ENCODE measurements at places on chromosomes 3 and 15. TPM values are rescaled to one million over a fixed set of nuclear protein-coding genes. Genes with fewer than 3 reads are reported as not detected.
A peak's percentile ranks its signal among the peaks of the same experiment; 100 is the strongest.

The CACNA1D gene
- not detected for total RNA-seq

The TRIP4 gene
- total RNA-seq: 15.5 TPM

The IQCF5 gene
- not detected for total RNA-seq

The NEO1 gene
- total RNA-seq: 4.1 TPM

The GPR15 gene
- total RNA-seq: not detected

The EPHA3 gene
- not detected for total RNA-seq

The NR1I2 gene
- not detected for total RNA-seq

The SLC22A14 gene
- total RNA-seq: not detected

- H3K4me3 ChIP-seq: no peak overlapping the region
- H3K27me3 ChIP-seq: no peaks in the 10 kb centered on the region
- H3K4me1 ChIP-seq: peaks cover 31% of the 10 kb centered on the region
- DNase-seq: no peak
Observed at GRCh38 chr15:69849232-69849610, 248.5 kb downstream of the TLE3 start.

GRCh38 chr3:51963951-51964451, 3.3 kb downstream of the PCBP4 start:
- no peak overlapping the region for H3K4me3 ChIP-seq
- no peak for DNase-seq
- H3K27me3 ChIP-seq: no peaks in the 10 kb centered on the region
- H3K27ac ChIP-seq: no peak overlapping the region

DNA sequence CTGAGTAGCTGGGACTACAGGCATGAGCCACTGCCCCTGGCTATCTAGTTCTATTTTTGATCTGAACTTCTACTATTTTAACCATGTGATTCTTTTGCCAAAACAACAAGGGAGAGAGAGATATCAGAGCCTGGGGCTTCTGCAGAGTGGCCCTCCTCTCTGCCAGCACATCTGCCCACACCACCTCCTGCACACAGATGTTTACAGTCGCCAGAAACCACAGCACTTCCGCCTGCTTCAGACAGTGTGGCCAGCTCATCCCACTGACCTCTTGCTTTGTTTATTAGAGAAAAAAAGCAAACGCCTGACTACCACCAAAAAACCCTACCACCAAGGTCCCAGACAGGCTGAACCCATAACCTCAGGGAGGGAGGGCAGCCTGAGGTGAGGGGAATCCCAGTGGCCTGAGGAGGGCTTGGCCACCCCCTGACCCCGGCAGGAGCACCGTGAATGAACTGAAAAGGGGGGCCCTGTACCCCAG, 85.9 kb upstream of the ABHD2 start:
- H3K27me3 ChIP-seq: no peaks in the 10 kb centered on the region
- no peaks in the 10 kb centered on the region for H3K4me1 ChIP-seq
- H3K4me3 ChIP-seq: no peak overlapping the region
- no peak overlapping the region for H3K27ac ChIP-seq
- no peak for DNase-seq
- no peaks in the 10 kb centered on the region for H3K36me3 ChIP-seq

DNA sequence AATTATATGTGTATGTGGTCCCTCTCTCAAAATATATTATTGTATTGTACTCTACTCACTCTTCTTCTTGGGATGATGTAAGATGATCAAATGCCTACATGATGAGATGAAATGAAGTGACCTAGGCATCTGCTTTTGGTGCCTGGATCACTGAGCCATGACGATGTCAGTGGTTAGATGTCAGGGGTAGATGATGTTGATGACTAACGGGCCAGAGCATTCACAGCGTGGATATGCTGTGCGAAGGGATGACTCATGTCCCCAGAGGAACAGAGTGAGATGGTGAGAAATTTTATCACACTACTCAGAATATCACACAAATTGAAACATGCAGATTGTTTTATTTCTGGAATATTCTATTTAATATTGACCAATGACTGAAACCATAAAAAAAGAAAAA, 233.9 kb upstream of the CADM2 start:
- H3K27ac ChIP-seq: no peak overlapping the region
- no peaks in the 10 kb centered on the region for H3K27me3 ChIP-seq
- H3K4me1 ChIP-seq: no peaks in the 10 kb centered on the region

DNA sequence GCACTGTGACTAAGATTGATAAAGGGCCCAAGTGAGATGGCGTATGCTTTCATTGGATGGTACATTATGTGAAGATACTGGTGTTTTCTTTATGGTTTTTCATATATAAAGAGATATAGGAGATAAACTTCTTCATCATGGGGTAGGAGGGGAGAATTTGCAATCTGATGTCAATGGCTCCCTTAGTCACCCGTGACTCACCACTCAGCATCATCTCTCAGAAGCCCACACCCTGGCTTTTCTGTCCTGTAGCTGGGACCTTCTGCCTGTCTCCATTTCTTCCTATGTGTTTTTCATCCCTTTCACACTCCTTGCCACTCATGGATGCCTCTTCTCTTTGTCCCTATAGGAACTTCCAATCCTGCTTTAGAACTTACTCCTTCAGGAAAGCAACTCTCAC, 114.3 kb upstream of the SEMA6D start:
- no peaks in the 10 kb centered on the region for H3K36me3 ChIP-seq
- no peak for DNase-seq
- H3K4me3 ChIP-seq: no peak overlapping the region
- H3K27me3 ChIP-seq: no peaks in the 10 kb centered on the region
- no peak overlapping the region for H3K27ac ChIP-seq

- no peak for DNase-seq
- no peaks in the 10 kb centered on the region for H3K27me3 ChIP-seq
- no peaks in the 10 kb centered on the region for H3K36me3 ChIP-seq
- H3K4me3 ChIP-seq: no peak overlapping the region
- H3K27ac ChIP-seq: no peak overlapping the region
- no peaks in the 10 kb centered on the region for H3K4me1 ChIP-seq
Observed at GRCh38 chr15:44775953-44776352, 39.6 kb downstream of the TRIM69 start.

- no peaks in the 10 kb centered on the region for H3K36me3 ChIP-seq
- no peak for DNase-seq
- no peak overlapping the region for H3K27ac ChIP-seq
- 0 out of 2 replicates have a peak, but pooled peaks cover 4% of the 10 kb centered on the region for H3K27me3 ChIP-seq
- no peak overlapping the region for H3K4me3 ChIP-seq
Observed at GRCh38 chr3:101973163-101973505, 123.8 kb downstream of the NFKBIZ start.

GRCh38 chr15:75229191-75230015, 27.7 kb downstream of the C15orf39 start:
- no peak for DNase-seq
- no peaks in the 10 kb centered on the region for H3K36me3 ChIP-seq
- H3K27me3 ChIP-seq: peaks cover 64% of the 10 kb centered on the region
- no peaks in the 10 kb centered on the region for H3K4me1 ChIP-seq

- no peaks in the 10 kb centered on the region for H3K27me3 ChIP-seq
- H3K4me1 ChIP-seq: 0 out of 2 replicates have a peak, but pooled peaks cover 5% of the 10 kb centered on the region
- DNase-seq: no peak
- no peak overlapping the region for H3K4me3 ChIP-seq
- H3K36me3 ChIP-seq: no peaks in the 10 kb centered on the region
Observed at GRCh38 chr3:160259589-160259988, 34.4 kb downstream of the C3orf80 start.

DNA sequence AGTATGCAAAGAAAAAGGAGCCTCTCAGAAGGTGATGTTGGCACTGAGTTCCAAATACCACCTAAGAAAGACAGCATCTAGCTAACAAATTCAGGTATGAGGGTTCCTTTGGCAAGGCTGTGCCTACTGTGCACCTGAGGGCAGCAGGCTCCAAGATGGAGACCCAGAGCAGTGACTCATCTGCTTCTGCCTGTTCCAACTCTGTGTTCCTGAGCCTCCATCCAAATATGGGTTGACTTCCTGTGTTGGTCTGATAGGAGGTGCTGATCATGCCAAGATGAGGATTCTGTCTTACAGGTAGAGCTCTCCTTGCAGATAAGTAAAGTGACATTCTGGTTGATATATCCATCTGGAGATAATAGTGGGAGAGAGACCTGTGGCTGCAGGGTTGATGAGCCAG, 26.0 kb downstream of the SV2B start:
- peaks cover 91% of the 10 kb centered on the region for H3K27me3 ChIP-seq
- H3K36me3 ChIP-seq: no peaks in the 10 kb centered on the region
- H3K4me1 ChIP-seq: no peaks in the 10 kb centered on the region

DNA sequence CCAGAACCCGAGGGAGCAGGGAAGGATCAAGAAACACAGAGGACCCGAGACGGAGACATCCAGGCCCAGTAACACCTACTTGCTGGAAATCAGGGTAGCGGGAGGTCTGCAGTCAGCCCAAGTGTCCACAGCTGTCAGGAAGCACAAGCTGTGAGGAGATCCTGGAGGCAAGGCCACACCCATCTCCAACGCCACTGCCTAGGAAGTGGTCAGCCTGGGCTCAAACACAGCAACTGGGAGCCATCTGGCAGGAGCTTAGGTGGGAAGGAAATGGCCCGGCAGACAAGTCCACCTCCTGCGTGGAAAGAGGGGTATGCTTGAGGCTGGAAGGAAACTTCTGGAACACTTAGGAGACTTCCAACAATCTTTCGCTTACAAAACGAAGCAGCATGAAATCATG, 407.1 kb downstream of the VPS13C start:
- no peak overlapping the region for H3K27ac ChIP-seq
- H3K36me3 ChIP-seq: no peaks in the 10 kb centered on the region
- no peak for DNase-seq
- H3K4me1 ChIP-seq: no peaks in the 10 kb centered on the region
- peaks cover 37% of the 10 kb centered on the region for H3K27me3 ChIP-seq
- no peak overlapping the region for H3K4me3 ChIP-seq

DNA sequence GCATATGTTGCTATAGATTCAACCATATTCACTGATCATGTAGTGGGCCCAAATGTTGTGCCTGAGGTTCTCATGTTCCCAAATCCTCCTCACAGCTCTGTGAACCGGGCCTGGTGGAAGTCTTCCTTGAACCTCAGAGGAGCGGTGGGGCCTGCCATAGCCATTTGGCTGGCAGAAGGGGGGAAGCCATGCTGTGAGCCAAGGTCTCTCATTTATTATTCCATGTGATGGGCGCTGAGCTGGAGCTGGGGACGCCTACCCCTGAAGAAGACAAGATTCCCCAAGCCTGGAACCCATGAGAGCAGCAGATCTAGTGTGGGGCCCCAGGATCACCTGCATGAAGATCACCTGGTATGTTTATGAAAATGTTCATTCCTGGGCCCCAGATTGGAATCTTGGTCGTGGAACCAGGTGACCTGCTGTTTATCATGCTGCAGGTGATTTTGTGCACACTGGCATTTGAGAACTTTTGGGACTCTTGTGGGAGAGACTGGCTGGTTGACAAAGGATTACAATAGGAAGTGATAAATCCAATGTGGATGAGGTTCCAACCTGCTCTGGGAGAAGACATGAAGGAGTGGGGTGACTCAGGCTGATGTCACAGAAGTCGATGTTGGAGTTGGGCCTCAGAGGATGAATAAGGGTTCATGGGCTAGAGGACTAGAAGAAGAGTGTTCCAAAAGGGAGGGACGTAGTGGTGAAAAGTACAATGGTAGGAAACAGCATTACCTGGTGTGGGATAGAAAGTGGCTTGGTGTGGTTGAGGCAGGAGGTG, 102.1 kb downstream of the ASB7 start:
- H3K27me3 ChIP-seq: no peaks in the 10 kb centered on the region
- H3K4me3 ChIP-seq: no peak overlapping the region
- H3K4me1 ChIP-seq: peaks cover 42% of the 10 kb centered on the region
- no peak for DNase-seq

GRCh38 chr3:87359826-87360225, 83.4 kb upstream of the POU1F1 start:
- H3K27ac ChIP-seq: no peak overlapping the region
- H3K36me3 ChIP-seq: no peaks in the 10 kb centered on the region
- H3K4me3 ChIP-seq: no peak overlapping the region
- no peaks in the 10 kb centered on the region for H3K27me3 ChIP-seq
- peaks cover 7% of the 10 kb centered on the region for H3K4me1 ChIP-seq

GRCh38 chr3:40766396-40766795, 241.6 kb downstream of the ZNF621 start:
- DNase-seq: no peak
- no peaks in the 10 kb centered on the region for H3K36me3 ChIP-seq
- no peaks in the 10 kb centered on the region for H3K4me1 ChIP-seq
- H3K27ac ChIP-seq: no peak overlapping the region
- no peaks in the 10 kb centered on the region for H3K27me3 ChIP-seq

GRCh38 chr15:99176757-99177156, 71.9 kb downstream of the SYNM start:
- no peak for DNase-seq
- no peak overlapping the region for H3K27ac ChIP-seq
- no peaks in the 10 kb centered on the region for H3K36me3 ChIP-seq
- H3K4me1 ChIP-seq: peaks cover 5% of the 10 kb centered on the region
- no peak overlapping the region for H3K4me3 ChIP-seq

- no peak for DNase-seq
- no peaks in the 10 kb centered on the region for H3K27me3 ChIP-seq
- H3K36me3 ChIP-seq: no peaks in the 10 kb centered on the region
Observed at GRCh38 chr3:99332718-99333117, 305.7 kb upstream of the COL8A1 start.

GRCh38 chr3:132641837-132642538, 17.6 kb downstream of the ACAD11 start:
- H3K36me3 ChIP-seq: no peaks in the 10 kb centered on the region
- DNase-seq: peak; percentile 34
- no peaks in the 10 kb centered on the region for H3K27me3 ChIP-seq
- H3K4me3 ChIP-seq: no peak overlapping the region
- H3K27ac ChIP-seq: no peak overlapping the region
- peaks cover 10% of the 10 kb centered on the region for H3K4me1 ChIP-seq

All from PC-9 (cell line).